DMS153 (cell line): ENCODE measurements at places on chromosomes 1 and 21.
A peak's percentile ranks its signal among the peaks of the same experiment; 100 is the strongest.

DNA sequence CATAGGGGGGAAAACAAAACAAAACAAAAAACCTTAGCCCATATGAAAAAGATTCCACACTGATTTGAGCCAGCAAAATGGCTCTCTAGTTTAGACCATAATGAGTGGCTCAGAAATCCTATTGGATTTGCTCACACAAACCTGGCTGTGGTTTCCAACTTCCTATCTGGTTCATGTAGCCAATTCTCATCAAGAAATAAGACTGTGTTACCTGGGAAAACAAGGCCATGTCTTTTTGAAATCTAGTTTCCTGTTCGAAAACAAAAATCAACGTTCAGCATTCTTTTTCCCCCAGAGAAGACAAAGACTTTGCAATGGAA, 69.2 kb downstream of the TBX15 start:
- DNase-seq, result no peak

- DNase-seq, result no peak
Observed at GRCh38 chr1:87706203-87706602, 377.5 kb downstream of the LMO4 start.

GRCh38 chr1:17686258-17686657, 68.9 kb upstream of the ACTL8 start:
- DNase-seq, result no peak

- DNase-seq, result no peak
Observed at GRCh38 chr1:234601301-234602017, 8.5 kb downstream of the IRF2BP2 start.

DNA sequence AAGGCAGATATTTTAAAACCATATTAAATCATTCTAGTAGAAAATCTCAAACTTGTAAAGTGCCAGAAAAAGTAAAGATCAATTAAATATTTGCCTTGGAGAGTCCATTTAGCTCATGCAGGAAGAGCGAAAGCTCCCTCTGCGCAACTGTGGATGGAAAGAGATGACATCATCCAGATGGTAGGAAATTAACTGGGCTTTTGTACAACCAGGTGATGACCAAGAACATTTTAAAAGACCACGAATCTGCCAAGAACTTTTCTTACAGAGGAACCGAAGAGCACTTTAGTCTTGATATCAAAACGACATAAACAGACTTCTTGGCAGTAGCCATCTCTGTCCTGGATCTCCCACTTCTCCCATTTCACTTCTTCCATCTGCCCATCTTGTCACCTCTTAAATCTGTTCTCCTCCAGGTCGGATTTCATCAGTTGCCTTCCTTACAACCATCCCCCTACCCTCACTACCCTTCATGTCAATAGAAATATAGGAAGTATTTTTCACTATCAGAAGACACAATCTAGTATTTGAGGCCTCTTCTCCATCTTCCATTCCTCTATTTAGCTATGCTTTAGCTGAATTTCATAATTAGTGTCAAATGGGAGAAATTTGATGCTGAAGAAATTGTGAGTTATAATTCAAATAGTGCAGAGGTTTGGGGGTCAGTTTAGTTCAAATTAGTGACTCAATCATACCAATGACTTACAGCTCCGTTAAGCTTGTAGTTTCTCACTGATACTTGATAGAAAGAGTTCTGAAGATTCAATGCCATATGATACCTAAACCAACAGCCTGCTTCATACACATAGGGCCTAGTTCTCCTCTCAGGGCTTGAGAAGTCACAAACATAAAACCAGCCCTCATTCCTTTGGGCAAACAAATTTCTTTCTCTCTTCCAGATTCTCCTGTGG, 22.0 kb upstream of the DNASE2B start:
- no peak for DNase-seq

- DNase-seq, result no peak
Observed at GRCh38 chr1:22471610-22472009, 20.0 kb downstream of the ZBTB40 start.

DNA sequence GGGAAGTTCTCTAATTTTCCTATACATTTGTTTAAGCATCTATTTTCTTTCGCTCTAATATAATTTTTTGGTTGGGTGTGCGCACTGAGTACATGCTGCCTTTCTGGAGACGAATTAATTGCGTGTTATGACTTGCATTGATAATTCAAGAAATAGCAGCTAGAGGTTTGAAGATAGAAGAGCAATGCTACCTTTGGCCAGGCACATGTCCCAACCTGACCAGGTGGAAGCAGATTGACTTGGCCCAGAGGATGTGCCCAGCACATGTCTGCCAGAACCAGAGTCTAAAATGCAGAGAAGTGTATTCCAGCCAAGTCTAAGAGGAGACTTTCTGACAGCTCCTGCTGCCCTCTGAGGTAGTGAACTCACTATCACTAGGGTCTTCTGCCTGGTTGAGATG, 114.3 kb downstream of the SLC35F3 start:
- no peak for DNase-seq

GRCh38 chr1:156430866-156431265, 61.9 kb downstream of the RHBG start:
- no peak for DNase-seq

GRCh38 chr1:20153000-20153418, 13.9 kb downstream of the PLA2G2F start:
- peak; percentile 64 for DNase-seq

DNA sequence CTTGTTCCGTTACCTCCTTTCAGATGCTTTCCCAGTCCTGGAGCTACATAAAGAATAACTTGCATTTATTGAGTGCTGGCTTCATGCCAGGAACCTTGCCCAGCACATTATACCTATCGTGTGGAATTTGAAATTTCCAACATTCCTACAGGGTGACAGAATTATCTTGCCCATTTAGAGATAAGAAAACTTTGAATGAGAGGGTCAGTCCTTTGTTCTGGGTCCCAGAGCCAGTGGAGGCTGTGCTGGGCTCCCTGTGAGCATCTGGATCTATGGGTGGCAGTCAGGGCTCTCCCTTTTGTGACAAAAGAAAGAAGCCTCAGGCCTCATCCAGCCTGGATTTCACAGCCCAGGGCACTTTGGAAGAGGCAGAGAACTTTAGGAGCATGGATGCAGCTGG, 3.2 kb downstream of the GSTM4 start:
- DNase-seq, result no peak

GRCh38 chr1:4657244-4657789, 2.9 kb downstream of the AJAP1 start:
- no peak for DNase-seq

DNA sequence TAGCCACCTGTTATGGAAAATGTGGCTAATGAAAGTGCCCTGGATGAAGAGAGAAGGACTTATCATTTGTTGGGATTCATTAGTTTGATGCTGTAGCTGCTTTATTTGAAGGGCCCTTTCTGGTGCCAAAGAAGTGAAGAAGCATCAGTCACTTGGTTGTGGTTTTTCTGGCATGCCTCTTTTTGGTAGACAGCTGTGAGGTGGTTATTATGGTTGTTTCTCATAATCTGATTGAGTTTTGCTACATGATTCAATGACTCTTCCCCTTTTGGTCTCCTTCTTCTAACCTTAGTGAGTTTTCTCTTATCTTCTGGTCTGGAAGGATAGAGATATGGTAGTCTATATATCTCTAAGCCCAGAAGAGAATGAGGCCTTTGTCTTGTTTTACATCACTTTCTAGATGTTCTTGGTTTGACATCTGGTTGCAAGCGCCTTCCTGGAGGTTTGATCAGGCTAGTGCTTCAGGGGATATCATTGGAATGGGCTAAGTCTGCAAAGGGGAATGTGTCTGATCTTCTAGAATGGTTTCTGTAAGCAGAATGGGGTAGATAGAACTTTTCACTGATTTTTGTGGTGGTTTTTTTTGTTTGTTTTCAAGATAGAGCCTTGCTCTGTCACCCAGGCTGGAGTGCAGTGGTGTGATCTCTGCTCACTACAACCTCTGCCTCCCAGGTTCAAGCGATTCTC, 26.0 kb downstream of the ARID1A start:
- no peak for DNase-seq

- no peak for DNase-seq
Observed at GRCh38 chr1:163744301-163744887, 422.6 kb downstream of the NUF2 start.

- DNase-seq, result peak; percentile 25
Observed at GRCh38 chr1:108199781-108200686, at the start of gene SLC25A24. SLC25A24 (minus strand) TSS chr1:108200343; CDS start chr1:108200138, 205 bp downstream.

- no peak for DNase-seq
Observed at GRCh38 chr1:42835422-42835821, 11.0 kb upstream of the ZNF691 start.

- no peak for DNase-seq
Observed at GRCh38 chr21:38843379-38843778, 37.6 kb downstream of the ETS2 start.

- DNase-seq, result no peak
Observed at GRCh38 chr1:201483373-201483949, 14.5 kb upstream of the PHLDA3 start.

DNA sequence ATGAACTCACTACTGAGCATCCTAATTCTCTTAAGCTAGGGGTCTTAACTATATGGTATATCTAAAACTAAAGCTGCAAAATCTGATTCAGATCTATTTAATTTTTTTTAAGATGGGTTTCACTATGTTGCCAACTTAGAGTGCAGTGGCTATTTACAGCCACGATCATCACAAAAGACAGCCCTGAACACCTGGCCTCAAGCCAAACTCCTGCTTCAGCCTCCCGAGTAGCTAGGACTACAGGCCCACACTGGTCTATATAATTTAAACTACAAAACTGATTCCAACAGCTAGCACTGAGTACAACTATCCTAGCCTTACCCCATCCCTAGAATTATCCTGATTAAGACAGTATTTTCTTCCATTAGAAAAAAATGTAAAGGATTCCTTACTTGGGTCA, 37.1 kb downstream of the EIF4G3 start:
- peak; percentile 15 for DNase-seq

DNA sequence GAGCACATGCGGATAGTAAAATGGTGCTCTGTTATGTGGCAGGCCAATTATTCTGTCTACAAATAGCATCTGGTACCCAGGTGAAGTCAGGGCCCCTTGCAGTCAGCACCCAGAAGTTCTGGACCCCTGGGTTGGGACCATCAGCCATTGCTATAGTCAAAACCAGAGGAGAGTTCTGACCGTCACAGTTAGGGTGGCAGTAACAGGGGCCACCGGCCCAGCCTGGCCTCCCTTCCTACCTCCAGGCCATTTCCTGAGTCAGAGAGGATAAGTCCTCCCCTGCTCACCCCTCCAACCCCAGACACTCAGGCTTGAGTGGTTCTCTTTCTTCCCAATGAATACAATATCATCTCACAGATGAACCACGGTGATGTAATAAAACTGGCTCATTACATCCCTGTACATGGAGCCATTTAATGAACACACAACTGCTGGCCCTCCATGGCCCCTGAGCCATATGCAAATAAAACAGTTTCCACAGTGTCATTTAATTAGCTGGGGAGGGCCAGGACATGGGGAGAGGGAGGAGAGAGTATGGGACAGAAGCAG, 673.6 kb downstream of the MATN1 start:
- DNase-seq, result peak; percentile 21

- no peak for DNase-seq
Observed at GRCh38 chr1:171780583-171781175, 781 bp upstream of the METTL13 start.

- DNase-seq, result no peak
Observed at GRCh38 chr1:231194476-231194842, 32.6 kb downstream of the TRIM67 start.

- DNase-seq, result no peak
Observed at GRCh38 chr1:93670141-93670540, 11.5 kb downstream of the BCAR3 start.
